Keratinocyte (primary cell): ENCODE measurements at places on chromosomes 3 and 15. TPM values are rescaled to one million over a fixed set of nuclear protein-coding genes. Genes with fewer than 3 reads are reported as not detected.

Gene PPP1R2
- 14.0 to 43.2 TPM (median 39.0 TPM) in 3 replicates for polyA plus RNA-seq

Gene EHHADH
- 4.8 to 6.0 TPM (median 5.6 TPM) in 3 replicates for polyA plus RNA-seq

Gene CERS3
- 8.4 to 29.1 TPM (median 23.5 TPM) in 3 replicates for polyA plus RNA-seq

Gene ARPIN
- polyA plus RNA-seq: 6.2 to 10.1 TPM (median 9.0 TPM) in 3 replicates

Gene OR5AC2
- polyA plus RNA-seq: not detected in 3 replicates
